ENCODE measurements at places on chromosomes 5 and 9.

DNA sequence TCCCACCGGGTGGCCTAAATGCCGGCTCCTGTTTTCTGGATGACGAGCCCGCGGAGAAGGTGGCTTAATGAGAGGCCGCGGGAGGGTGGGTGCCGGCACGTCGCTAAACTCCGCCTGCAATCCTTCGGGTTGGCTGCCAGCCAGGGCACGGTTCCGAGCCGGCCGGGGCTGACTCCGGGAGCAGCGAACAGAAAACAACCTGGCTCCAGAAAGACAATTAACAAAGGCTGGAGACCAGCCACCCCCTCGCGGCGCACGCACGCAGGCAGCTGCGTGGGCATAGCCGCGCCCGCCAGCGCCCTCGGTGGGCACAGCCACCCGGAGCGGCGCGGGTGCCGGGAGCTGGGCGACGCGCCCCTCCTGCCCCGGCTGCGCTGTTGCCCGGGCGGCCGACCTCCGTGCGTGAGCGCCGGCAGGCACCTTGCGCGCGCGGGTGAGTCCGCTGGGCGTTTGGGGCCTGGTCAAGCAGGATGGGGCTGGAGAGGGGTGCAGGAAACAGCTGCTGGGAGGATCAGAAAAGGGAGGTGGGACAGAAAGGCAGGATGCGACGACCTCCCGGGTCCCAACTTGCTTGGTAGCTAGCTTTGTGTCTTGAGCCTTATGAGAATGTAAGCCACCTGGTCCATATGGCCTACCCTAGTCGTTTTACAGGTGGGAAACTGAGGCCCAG, at the start of gene ARHGEF37:
TSS of gene ARHGEF37 (plus strand) at position 307 of the 670 bp plus-strand sequence. CDS start 16,272 bp downstream, outside the sequence.
- peak; percentile 95 for DNase-seq

DNA sequence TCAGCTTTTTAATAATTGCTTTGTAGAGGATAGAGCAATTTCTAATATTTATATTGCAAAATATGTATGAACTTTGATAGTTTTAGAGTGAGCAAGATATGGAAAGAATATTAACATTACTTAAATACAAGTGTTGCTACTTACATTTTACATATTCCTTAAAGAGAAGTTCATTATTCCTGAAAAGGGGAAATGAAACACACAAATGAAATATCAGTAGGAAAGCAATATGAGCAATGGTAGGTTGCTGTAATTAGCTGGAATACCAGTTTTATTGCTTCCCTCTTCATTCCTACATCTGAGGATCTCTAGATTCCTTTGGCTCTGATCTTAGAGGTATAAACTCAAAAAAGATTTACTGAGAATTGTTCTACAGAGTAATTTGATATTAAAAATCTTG, 414.1 kb downstream of the FAM170A start:
- no peak for DNase-seq

GRCh38 chr9:116547729-116548426, 139.2 kb upstream of the TRIM32 start:
- DNase-seq: no peak

DNA sequence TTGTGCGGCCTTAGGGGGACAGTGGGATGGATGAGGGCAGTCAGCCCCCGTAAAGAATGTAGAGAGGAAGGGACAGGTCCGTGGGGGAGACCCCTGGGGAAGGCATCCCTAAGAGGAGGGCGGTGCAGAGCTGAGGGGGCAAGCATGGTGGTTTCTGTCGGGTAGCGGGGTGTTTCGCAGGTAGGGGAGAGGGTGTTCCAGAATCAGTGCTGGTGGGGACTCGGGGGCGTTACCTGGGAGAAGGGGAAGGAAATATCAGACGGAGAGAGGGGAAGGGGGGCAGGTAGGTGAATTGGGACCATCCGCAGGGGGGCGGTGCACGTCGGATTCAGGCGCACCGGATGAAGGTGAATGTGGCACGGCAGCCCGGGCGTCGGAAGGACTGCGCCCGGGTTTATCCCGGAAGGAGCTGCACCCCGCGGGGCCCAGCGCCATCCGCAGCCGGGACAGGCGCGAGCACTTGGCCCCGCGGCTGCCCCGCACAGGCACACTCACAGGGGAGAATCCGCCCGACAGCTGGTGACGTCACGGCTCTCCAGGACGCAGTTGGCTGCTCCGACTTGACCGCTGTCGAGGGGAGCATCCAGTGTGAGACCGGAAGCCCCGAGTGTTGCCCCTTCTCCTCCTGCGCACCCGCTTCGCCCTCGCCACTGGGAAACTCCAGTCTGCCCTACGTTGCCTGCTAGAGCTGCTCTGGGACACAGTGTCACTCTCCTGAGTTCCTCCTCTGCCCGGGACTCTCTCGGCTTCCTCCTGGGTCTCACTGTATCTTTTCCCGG, 1.3 kb downstream of the CD72 start:
- peak; percentile 82 for DNase-seq

DNA sequence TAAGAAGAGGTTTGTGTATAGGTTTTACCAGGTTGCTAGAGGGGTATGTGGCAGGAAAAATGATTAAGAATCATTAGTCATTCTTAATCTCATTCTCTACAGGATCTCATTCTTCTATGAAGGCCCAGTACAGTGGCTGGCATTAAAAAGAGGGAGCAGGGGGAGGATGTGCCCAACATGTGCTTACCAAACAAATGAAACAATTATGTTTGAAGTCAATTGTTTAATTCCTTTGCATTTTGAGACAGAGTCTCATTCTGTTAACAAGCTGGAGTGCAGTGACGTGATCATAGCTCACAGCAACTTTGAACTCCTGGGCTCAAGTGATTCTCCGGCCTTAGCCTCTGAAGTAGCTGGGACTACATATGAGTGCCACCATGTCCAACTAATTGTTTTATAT, 23.0 kb downstream of the FNIP1 start:
- no peak for DNase-seq
